ENCODE measurements at places on chromosomes 1 and 21.

GRCh38 chr1:235078480-235079381 is 49.9 kb downstream of the TOMM20 start:
- peak; percentile 26 for DNase-seq

GRCh38 chr1:224131253-224131652 is 17.3 kb downstream of the FBXO28 start:
- DNase-seq: no peak

DNA sequence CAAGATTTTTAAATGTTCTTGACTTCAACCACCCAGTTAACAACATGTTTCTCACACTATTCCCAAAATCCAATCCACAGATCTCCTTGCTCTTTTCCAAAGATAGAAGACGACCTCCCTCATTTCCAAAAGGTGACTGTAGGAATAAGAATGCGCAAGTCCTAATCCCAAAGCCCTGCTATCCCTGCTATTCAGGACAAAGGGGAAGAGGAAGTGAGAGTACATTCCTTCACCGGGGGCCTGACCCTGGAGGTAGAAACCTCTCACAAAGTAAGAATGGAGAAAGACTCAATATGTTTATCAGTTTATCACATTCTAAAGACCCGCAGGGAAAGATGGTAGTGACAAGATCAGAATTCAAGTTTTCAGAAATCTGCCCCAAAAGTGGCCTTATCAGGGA is 55.7 kb downstream of the PLEKHA6 start:
- no peak for DNase-seq

DNA sequence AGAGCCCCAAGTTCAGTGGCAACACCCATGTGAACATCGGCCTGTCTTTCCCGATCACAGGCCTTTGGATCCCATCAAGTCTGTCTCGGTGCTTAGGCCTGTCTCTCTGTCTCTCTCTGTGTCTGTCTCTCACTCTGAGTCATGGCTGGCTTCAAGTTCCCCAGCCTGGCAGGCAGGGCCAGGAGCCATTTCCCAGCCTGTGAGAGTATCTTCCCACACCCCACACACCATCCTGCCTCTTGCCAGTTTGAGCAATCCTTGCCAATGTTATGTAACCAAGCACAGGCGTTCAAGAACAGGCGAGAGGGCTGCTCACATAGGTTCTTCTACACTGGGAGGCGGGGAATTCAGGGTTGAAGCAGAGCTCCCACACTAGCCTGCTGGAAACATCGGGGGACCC is 70.0 kb upstream of the TMEM51 start:
- DNase-seq: no peak

GRCh38 chr1:183711741-183712361 is 58.7 kb upstream of the APOBEC4 start:
- DNase-seq: peak; percentile 77

DNA sequence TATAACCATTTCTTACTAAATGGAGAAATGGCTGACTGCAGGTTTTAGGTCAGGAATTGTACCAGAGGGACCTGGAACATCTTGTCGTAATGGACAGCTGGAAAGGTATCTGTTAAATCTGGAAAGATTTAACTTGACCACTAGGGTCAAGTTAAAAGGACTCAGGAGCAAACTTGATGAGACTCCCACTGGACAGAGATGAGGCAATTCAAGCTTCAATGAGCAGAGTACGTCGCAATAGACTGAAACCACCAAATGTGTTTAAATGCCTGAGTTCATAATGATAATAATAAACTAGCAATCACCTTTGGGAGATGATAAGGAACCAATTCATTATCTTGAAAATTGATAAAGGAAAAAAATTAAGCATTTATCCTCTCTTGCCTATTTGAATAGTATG is 8.7 kb downstream of the IFNLR1 start:
- no peak for DNase-seq

DNA sequence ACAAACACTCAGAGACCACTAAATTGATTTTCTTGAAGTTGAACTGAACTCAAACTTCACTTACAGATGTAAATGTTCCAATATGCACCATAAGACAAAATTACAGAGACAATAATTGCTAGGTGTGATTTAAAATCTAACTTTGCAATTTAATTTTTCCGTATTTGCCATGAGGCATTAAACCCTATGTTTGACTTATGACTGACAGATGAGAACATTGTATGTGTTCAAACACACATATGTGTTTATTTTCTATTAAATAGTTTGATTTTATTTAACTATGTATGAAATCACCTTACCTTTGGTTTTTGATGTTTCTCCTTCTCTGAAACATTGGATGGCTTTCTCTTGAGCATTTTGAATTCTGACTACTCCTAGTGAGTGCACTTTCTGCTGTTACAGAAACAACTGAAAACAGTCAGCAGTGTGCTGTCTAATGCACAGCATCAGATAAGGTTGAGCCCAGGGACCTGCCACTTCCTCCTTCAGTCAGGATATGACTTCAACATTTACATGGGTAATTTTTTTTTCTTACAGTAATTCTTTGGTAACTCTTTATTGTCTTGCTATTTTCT is at the start of gene SAMSN1:
Gene SAMSN1 (minus strand): TSS at position 410 of the 575 bp plus-strand sequence. CDS start 54 bp downstream, at position 356.
- no peak for DNase-seq

GRCh38 chr1:41382480-41383090 is 21.4 kb downstream of the FOXO6 start:
- DNase-seq: peak; percentile 87

DNA sequence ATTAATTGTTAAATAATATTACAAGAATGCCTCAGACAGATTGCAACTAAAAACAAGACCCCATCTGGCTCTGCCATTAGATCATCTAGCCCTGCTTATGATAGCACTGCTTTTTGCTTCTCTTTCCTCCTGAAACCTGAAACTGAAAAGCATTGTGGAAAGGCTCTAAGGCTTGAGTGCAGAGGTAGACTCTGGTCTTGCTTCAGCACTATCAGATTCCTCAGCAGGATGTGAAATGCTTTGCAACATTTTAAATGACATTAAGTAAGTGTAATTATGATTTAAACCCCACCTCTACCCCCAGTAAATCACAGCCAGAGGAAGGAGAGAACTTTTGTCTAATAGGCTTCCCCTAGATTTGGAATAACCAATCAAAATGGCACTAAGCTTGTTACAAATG is 32.9 kb downstream of the PHC2 start:
- DNase-seq: no peak

- DNase-seq: no peak
Observed at GRCh38 chr1:56904663-56905397, 50.2 kb downstream of the C8A start.

GRCh38 chr1:231803353-231803752 is 176.8 kb downstream of the DISC1 start:
- no peak for DNase-seq
